ENCODE measurements at places on chromosomes 4 and X.

DNA sequence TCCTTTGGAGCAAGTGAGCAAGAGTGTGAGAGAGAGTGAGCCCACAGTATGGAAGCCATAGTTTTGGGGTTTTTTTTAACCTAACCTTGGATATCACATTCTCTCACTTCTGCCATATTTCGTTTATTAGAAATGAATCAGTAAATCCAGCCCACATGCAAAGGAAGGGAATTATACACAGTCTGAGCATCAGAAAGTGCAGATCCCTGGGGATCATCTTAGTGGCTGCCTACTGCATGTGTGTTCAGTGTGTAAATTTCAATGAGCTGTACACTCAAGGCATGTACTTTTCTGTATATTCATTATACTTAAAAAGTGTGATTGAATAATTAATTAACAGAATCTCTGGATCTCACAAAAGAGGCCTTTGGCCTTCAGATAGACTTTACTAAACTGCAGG lies 133.8 kb upstream of the PRPS2 start:
- no peak for DNase-seq

- DNase-seq, result no peak
These were observed 803.6 kb upstream of the ADGRL3 start for GRCh38 chr4:60396341-60397049.

DNA sequence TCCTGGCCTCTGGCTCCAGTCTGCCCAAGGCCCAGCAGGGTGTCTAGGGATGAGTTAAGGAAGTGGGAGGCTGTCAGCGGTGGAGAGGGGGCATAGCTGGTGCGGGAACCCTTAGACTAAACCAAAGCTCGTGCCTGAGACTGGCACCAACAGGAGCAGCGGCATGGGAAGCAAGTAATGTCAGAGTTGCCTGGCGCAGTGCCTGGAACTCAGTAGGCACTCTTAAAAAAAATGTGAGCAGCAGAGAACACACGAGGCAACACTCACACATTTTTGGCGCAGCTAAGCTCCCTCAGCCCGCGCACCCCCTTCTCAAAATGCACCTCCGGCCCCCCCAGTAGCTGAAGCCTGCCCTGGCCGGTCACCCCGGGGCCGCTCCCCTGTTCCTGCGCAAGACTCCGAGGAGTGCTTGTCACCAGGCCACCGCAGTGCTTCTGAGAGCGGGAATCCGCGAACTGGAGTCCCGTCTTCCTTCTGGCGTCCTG lies 583 bp downstream of the GABRE start:
- DNase-seq, result no peak

DNA sequence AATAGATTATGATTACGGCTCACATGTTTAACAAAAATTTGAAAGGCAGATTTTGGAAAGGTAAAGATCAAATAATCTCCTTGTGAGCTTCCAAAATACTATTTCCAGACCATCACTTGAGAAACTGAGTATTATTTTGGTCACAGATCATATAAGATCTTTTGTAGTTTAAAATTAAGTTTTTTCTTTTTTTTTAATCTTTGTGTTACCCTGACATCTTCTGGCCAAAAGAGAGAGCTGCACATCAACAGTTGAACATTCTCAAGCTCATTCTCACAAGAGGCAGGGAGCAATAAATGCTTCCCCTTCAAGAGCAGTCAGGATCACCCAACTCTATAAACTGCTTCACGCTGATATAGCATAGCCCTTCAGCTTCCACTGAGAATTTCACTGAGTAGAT lies 15.9 kb downstream of the TMEM192 start:
- no peak for DNase-seq

- DNase-seq, result no peak
These were observed 9.3 kb downstream of the SPATA4 start for GRCh38 chr4:176186067-176186466.

DNA sequence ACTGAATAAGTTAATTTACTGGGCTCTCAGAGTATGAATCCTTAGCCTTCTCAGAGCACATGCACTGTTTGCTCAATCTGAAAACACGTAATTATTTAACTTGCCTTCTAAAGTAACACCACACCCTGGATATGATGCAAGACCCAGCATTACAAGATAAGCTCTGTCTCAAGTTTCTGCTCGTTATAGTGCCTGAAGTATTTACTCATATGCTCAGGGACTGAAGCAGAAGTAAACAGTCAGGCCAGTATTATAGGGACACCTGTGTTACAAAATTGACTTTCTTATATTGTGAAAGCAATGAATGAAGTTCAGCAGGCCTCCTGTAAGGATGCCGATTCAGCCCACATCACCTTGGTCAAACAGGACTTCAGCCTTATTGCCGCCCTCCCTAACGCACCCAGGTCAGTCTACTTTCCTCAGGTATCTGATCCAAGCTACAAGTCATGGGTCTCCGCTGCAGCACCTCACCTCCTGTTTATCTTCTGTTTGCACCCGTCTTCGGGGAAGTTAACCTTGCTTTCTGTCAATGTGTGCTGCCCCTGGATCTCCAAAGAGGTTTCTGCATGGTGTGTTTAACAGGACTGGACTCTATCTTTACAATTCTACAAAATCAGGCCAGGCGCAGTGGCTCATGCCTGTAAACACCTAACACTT lies 42.8 kb upstream of the KLF3 start:
- DNase-seq, result no peak

GRCh38 chr4:48129307-48130014 lies 4.6 kb downstream of the TXK start:
- DNase-seq, result peak; percentile 56

GRCh38 chrX:135512508-135513129 lies 7.8 kb upstream of the INTS6L start:
- DNase-seq, result no peak

GRCh38 chrX:9724711-9725110 lies 40.9 kb downstream of the GPR143 start:
- DNase-seq, result no peak

DNA sequence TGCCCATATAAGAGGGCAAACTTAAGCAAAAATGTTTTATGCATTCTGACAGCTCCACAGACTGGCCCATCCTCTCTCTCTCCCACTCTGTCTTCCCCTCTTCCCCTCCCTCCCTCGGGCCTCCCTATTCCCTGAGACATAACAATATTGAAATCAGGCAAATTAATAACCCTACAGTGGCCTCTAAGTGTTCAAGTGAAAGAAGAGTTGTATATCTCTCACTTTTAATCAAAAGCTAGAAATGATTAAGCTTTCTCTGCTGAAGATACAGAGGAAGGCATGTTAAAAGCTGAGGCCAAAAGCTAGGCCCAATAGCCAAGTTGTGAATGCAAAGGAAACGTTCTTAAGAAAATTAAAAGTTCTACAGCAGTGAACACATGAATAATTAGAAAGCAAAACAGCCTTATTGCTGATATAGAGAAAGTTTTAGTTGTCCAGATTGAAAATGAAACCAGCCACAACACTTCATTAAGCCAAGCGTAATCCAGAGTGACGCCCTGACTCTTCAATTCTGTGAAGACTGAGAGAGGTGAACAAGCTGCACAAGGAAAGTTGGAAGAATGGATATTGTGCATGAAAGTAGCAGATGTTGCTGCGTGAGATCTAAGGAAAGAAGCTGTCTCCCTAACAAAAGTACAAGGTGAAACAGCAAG lies 54.9 kb downstream of the USO1 start:
- DNase-seq, result no peak

DNA sequence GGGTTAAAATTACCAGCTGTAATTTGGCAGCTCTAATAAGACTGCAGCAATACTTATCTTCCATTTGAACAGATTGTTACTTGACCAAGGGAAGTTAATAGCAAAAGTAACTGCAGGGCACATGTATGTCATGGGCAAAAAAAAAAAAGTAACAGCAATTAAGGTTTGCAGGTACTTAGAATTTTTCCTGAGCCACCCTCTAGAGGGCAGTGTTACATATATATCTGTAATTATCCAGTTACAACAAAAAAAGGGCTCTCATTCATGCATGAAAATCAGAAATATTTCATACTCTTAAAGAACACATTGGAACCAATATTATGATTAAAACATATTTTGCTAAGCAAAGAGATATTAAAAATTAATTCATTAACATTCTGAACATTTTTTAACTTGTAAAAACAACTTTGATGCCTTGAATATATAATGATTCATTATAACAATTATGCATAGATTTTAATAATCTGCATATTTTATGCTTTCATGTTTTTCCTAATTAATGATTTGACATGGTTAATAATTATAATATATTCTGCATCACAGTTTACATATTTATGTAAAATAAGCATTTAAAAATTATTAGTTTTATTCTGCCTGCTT lies 25.1 kb downstream of the XIAP start:
- DNase-seq, result no peak

DNA sequence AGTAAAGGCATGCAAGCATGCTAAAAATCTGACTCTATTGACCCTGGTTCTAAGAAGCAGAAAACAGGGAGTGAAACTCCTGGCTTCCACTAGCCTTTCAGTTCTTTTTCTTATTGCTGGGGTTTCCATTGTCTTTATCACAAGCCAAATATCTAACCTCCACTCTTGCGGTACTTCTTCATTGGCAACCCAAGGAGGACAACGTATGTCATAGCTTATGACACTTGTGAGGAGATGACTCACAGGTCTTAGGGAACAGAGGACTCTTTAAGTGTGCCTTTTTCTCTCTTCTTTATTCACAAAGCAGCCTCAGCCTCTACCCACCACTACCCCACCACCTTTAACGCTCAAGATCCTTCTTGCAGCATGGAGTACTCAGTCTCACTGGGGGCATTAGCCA lies 124.2 kb downstream of the GUCY2F start:
- no peak for DNase-seq

GRCh38 chr4:118282692-118283091 lies 70.1 kb downstream of the PRSS12 start:
- no peak for DNase-seq

- DNase-seq, result no peak
These were observed 198.7 kb downstream of the TMA16 start for GRCh38 chr4:163693211-163693610.

GRCh38 chr4:150664935-150665334 lies 83.0 kb downstream of the MAB21L2 start:
- no peak for DNase-seq

- DNase-seq, result no peak
These were observed 127.4 kb downstream of the ANAPC10 start for GRCh38 chr4:144970597-144970996.

GRCh38 chrX:68508799-68509198 lies 9.9 kb downstream of the YIPF6 start:
- DNase-seq, result no peak

DNA sequence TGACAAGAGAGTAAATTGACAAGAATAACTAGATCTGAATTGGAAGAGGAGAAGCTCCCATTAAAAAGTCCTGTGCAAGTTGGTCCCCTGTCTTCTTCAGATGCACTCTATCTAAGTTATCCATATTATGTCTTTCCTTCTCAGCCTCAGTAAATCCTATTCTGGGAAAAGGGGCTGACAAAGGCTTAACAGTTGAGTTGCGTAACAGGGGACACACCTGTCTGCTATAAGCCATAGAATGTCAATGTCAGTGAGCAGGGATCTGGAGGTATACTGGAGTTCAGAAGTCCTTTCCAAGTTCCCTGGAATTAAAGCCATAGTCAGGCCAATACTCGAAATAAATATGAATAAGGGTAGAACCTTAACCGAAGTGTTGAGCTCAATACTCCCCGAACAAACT lies 26.3 kb upstream of the TNIP3 start:
- DNase-seq, result no peak

GRCh38 chr4:3352941-3353594 lies 60.2 kb downstream of the RGS12 start:
- no peak for DNase-seq

GRCh38 chr4:68319040-68319439 lies 30.9 kb downstream of the YTHDC1 start:
- no peak for DNase-seq

DNA sequence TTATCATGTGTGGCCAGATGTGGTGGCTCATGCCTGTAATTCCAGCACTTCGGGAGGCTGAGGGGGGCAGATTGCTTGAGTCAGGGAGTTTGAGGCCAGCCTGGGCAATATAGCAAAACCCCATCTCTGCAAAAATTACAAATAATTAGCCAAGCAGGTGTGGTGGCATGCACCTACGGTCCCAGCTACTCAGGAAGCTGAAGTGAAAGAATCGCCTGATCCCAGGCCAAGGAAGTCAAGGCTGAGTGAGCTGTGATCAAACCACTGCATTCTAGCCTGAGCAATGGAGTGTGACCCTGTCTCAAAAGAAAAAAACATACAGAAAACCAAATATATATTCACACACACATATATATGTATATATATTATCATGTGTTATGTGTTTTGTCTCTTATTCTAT lies 15.0 kb downstream of the APELA start:
- no peak for DNase-seq

- no peak for DNase-seq
These were observed 18.2 kb downstream of the MRPL1 start for GRCh38 chr4:77880784-77881183.

GRCh38 chr4:88831031-88831430 lies 133.4 kb upstream of the NAP1L5 start:
- DNase-seq, result no peak

DNA sequence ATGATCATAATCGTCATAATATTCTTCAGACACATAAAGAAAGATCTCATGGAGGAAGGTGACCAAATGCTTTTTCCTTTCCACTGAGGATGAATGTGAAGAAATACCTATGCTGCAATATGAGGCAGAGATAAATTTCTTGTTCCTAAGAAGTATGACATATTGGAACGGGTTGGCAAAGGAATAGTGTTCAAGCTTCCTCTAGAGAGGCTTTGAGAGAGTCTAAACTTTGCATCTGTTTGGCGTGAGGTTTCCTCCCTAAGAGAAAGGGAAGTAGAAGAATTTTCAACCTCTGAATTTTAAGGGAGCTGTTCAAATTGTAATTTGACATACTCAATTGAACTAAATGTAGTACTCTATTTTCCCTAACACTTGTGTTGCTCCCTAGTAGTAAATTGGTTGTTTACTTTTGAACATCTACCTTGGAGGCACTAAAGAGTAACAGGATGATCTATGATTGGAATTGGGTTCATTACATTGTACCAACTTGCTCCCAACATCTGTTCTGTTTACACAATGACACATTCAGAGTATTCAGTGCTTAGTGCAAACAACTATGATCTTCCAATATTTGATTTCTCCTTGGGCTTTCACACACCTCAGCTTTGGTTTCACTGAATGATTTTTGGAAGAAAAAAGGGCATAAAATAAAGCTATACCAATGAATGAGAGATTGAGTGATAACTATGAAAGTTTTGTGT lies 122.0 kb downstream of the CORIN start:
- DNase-seq, result no peak

GRCh38 chrX:1582686-1583437 lies 8.5 kb upstream of the AKAP17A start:
- peak; percentile 60 for DNase-seq

DNA sequence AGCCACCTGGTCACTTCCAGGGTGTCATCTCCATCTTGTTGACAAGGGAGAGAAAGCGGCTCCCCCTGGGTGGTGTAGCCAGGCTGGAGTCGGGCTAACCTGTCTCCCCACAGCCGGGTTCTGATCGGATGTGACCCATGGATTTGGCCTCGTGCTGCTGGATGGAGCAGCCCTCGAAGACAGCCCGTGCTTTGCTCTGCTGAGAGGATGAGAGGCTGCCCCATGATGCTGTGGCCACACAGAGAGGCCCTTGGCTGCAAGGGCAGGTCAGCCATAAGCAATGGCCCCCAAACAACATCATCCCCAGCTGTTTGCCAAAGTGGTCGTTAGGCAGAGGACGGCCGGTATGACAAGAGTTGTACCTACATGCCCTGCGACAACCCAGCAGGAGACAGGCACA lies 106.6 kb downstream of the HMX1 start:
- no peak for DNase-seq
